ENCODE measurements at places on chromosomes 11 and 22. TPM values are rescaled to one million over a fixed set of nuclear protein-coding genes. Genes with fewer than 3 reads are reported as not detected.

The DYNC2H1 gene
- 20.0 TPM for total RNA-seq

The PANX3 gene
- not detected for total RNA-seq

The ZP1 gene
- total RNA-seq: not detected

DNA sequence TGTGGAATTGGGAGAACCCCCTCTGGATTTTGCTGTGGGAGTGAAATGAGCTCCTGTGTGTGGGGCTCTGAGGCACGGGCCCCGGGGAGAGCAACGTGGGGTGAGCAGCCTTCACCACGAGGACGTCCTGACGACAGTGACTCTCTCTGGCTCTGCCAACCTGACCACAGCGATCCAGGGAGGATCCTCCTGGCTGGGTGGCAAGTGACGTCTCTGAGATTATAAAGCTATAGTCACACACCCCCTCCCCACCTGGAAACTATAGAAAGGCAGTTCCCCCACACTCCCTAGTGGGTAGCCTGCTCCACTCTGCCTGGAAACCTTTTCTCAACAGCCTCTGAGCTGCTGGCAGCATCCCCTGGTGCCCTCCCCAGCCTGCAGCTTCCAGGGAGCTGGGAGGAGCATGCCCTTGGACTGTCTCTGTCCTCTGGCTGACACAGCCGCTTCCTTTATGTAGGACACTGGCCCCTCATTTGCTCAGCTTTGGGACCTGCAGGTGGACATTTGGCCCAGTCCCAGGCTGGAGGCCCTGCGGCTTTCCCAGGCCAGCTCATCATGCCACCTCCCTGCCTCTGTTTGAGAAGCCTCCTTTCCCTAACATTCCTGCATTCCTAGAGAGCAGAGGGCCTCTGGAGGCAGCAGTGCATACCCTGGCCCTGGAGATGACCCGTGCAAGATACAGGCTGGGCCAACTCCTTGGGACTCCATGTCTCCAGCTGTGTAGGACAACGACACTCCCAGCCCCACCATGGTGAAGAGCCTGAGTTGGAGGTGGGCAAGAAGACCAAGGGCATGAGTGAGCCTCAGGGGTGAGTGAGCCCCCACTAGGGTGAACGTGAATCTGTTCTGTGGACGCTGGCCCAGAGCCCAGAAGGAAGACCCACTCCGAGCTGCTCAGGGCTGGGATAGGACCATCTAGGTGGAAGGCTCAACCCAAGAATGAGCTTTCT, 314.0 kb downstream of the NTM start:
- DNase-seq: no peak

- no peak for DNase-seq
Measured at GRCh38 chr11:63869171-63869591, 30.3 kb downstream of the MARK2 start.

- no peak for DNase-seq
Measured at GRCh38 chr11:95266751-95267374, 35.9 kb upstream of the SESN3 start.

DNA sequence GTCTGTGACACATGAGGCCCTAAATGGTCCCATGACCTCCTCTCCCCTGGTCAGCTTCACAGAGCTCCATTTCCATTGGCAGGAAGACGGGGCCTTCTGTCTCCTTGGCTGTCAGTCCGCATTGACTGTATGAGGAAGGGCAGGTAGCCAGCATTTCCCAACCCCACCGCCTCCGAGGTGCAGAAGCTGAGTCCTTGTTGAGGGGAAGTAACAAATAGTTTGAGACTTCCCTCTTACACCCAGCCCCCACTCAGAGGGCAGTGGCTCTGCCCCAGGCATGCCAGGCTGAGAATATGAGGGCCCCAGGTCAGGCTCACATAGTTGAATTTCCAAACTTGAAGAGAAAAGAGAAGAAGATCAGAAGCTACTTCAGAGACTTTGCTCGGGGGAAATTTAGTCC, 611.1 kb downstream of the BRD1 start:
- DNase-seq: no peak

DNA sequence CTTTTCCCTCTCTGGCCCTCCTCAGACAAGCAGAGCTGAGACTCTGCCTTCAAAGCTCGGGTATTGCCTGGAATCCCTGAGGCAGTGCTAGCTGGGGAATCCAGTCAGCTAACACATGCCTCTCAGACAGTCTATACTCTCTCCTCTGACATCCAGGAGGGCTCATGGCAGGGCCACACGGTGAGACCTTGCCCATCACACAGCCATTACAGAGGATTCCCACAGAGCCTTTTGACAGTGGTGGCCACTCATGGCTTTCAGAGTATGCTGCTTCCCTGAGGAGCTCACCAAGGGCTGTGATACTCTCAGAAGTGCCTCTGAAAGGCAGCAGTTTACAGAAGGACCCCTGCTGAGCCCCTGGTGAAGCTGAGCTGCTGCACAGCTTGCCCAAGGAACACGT, 165.3 kb downstream of the RRAS2 start:
- DNase-seq: no peak

Data from thoracic aorta (tissue), 2 donors.